Activated T-helper 2 cell treated with anti-CD3 and anti-CD28 coated beads, Interferon-gamma antibody, Interleukin-2, Interleukin-4, amounts not matched to agents 10 μg/mL and 5 μg/mL and 100 μg/mL, durations not matched to agents 14 hours and 24 hours and 36 hours (primary cell): ENCODE measurements at places on chromosomes 6 and 20.

DNA sequence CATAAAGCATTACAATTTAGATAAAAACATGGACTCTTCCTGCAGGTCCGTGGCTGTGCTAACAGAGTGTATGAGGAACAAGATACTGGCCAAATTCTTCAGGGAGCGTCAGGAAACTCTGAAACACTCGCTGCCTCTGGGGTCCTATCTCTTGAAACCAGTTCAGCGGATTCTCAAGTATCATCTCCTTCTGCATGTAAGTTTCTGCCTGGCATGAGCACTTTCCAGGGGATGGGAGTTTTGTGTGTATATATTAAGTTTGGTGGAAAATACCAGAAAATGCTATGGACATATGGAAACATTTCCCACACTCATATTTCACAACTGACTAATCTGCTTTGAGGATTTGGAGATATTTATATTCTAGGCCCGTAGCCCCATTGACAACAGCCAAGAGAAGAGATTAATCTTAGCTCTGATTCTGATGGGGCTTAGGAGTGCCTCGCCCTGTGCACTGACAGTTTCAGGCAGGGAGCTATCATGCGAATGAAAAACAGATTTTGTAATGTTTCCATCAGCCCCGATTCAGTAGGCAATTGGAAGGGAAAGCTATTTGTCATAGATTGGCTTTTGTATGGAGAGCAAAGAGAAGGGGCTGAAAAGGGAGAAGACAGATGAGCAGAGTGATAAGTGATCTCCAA lies 64.7 kb upstream of the MTHFD1L start:
- no peak for DNase-seq

DNA sequence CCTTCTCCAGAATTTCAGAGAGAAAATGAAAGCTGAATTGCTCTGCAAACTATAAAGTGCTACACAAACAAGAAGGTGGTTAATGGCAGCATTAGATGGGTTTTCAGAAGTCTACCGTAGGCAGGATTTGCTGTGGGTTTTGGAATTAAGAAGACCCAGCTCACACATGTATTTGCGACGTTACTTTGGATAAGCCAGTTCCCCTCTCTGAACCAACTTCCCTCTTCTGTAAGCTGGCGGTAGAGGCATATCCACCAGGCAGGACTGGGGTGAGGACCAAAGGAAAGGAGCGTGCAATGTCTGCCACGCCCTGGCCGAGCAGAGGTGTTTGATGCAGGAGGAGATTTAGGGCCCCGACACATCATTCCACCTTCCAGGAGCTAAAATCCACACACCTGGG lies 6.9 kb downstream of the RSPO4 start:
- DNase-seq = no peak

DNA sequence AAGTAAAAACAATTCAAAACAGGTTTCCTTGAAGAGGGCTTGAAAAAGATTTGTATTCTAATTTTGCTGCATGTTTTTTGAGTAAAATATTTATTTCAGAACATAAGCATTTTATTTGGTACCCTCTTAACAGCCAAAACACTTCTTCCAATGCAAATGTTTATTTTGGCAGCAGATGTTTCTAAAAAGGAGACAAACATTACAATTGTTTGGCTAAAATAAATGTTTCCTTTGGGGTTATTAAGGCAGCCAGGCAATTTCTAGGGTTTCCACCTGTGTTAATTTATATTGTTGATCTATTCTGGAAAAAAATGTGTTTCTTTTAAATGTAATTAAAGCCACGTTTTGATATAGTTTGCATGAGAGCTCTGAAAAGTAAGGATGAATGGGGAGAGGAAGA lies 56.6 kb downstream of the ARID1B start:
- no peak for DNase-seq

DNA sequence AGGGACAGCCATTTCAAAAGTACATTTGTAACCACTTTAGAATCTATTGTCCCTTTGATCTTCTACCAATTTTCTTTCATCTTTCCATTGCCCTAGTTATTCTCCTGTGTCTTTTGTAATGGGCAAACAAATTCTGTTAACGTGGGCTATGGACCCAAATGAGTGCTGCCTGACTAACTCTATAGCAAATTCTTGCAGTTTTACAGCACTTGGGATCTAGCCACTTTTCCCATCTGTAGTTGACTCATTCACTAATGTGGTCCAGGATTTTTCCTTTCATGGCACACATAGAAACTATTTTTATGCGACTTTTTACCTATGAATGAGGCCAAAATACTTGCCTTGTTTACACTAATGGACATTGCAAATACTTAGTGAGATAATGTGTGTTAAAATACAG lies 52.0 kb downstream of the GRIK2 start:
- DNase-seq = no peak

DNA sequence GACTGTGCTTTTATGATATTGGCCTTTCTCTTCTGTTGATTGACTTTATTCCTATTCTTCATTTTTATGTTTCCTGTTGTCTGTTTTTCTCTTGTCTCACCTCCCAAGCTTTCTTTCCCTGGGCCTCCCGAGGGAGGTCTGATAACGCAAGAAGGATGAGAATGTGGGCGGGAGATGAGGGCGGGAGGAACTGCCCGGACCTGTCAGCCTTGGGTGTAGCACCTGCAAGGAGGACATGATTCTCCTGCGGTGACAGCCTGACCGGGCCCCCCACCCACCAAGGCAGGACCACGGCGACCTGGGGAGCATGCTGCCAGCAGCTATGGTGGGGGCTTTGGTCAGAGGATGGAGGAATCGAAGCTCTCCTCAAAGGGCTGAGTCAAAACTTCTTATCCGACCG lies 86.9 kb downstream of the PLEKHG1 start:
- DNase-seq = no peak

DNA sequence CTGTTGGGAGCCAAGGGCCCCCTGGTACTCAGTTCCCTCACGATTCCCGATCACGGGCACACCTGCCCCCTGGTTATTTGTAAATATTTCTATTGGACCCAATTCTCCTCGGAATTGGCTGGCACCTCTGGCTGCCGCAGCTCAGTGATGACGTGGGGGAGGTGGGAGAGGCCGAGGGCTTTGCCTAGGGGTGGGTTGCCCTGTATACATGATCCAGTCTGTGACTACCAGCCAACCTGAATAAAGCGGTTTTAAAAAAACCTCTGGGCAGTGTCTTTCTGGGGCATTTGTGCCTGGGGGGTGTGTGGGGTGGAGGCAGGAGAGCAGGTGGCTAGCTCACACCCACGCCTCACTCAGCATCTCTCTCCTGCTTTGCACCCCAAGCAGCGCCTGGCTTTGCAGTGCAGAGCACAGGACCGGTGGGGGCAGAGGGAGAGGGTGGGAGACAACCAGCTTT lies 42.2 kb downstream of the VSTM2L start:
- DNase-seq = no peak

DNA sequence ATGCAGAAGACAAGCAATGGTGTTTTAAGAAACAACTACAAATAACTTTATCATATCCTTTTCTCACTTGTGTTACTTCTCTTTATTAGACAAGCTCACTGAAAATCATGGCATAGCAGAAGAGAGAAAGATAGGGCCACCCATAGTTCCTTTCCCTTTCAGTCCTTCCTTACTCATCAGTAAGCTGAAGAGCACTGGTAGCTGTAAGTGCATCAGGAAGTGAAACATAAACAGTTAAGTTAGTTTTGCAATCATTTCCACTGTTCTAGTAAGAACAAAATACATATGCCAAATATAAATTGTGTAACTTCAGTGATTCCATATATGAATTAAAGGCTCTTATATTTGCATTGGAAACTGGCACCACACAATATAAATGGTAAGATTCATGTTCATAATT lies 220.1 kb downstream of the HACE1 start:
- DNase-seq = no peak

DNA sequence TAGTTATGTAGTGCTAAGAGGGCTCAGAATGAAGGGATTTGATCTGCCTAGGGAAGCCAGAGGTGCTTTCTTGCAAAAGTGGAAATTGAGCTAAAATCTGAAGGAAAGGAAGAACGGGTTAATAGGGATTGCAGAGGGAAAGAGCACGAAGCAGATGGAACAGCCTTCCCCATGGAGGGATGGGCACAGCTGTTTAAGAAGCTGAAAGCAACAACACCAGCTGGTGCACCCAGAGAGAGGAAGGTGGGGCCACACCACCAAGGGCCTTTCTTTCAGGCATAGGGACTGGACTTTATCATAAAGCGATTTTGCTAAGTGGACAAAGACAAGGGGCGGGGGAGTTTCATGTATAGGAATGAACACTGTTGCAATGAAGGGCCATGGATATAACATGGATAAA lies 65.8 kb upstream of the SNRPB2 start:
- no peak for DNase-seq

- DNase-seq = no peak
These were observed 28.1 kb downstream of the ROS1 start for GRCh38 chr6:117397536-117398227.

GRCh38 chr20:61253264-61253639 lies 1.2 kb downstream of the CDH4 start:
- DNase-seq = no peak
